ENCODE measurements at places on chromosomes 6 and 20.

DNA sequence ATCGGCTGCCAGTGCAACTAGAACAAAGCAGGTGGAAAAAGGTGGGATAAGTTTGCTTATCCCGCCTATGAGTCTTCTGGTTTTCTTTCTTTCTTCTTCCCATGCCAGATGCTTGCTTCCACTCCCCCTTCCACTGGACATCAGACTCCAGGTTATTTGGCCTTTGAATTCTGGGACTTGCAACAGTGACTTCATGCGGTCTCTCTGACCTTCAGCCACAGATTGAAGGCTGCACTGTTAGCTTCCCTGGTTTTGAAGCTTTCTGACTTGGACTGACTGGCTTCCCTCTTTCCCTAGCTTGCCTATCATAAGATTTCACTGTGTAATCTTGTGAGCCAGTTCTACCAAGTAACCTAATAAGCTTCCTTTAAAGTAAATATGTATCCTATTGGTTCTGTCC is 878.4 kb upstream of the GJE1 start:
- no peak for DNase-seq

DNA sequence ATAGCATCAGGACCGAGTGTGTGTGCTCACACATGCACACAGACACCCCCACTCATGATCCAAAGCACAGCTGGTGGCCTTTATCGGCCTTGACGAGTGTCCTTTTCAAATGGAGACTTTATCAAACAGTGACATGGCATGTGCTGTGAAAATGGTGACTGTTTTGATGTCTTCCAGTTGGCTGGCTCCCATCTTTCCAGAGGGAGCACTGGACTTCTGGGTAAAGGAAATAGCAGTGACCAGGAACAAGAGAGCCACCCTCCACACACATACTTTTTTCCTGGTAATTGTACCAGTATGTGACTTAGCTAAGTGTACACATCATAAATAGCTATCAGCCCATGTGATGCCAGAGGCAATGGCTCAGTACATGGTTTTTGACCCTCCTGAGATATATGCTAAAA is 52.7 kb downstream of the ZDHHC14 start:
- no peak for DNase-seq

- DNase-seq: no peak
These were observed 370.4 kb upstream of the HSF2 start for GRCh38 chr6:122028933-122029522.

GRCh38 chr6:119174085-119174445 is 95.6 kb upstream of the FAM184A start:
- DNase-seq: no peak

GRCh38 chr20:53865901-53866793 is 204.2 kb downstream of the BCAS1 start:
- no peak for DNase-seq

- no peak for DNase-seq
These were observed 61.0 kb downstream of the PSMG4 start for GRCh38 chr6:3319610-3320200.

GRCh38 chr6:1363298-1363697 is 26.1 kb upstream of the FOXF2 start:
- DNase-seq: no peak

DNA sequence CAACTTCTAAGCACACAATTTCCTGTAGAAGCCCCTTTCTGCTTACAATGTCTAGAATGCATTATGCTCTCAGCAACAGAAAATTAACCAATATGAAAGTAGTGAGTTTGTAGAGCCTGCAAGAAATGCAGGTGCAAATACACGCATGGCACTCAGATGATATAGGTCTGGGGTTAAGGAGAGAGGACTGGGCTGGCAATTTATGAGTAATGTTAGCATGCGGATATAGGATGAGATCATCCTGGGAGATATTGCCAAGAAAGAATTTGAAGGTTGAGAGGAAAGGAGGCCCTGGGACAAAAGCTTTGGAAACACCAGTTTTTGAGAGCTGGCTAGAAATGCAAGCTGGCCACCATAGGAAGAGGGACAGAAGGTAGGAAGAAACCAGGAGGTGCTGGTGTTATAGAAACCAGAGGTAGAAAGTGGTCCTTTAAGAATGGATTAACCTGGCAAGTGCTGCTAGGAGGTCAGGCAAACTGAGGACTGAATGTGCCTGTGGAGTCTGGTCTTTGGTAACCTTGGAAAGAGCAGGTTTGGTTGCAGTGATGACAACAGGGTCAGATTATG is 183.2 kb upstream of the MYLIP start:
- DNase-seq: no peak
